ENCODE measurements at places on chromosomes 2 and 18. TPM values are rescaled to one million over a fixed set of nuclear protein-coding genes. Genes with fewer than 3 reads are reported as not detected.

Gene FBXO48
- total RNA-seq, result 1.1 TPM

Gene AGXT
- total RNA-seq, result not detected

Gene LYPD6B
- 2.2 TPM for total RNA-seq

Gene MOB4
- total RNA-seq, result 54.2 TPM

Gene GCG
- not detected for total RNA-seq

Gene USP34
- 91.7 TPM for total RNA-seq

Gene LOXHD1
- not detected for total RNA-seq

Gene CREB1
- 97.4 TPM for total RNA-seq

Gene RASGRP3
- total RNA-seq, result not detected

Gene CYBRD1
- 12.6 TPM for total RNA-seq

Gene CLEC4F
- total RNA-seq, result not detected

Gene CDH7
- total RNA-seq, result 1.5 TPM

Gene MEIS1
- 1.2 TPM for total RNA-seq

Gene TRPM8
- 0.54 TPM for total RNA-seq

Gene LYG1
- not detected for total RNA-seq

Gene NT5C1B
- total RNA-seq, result not detected

Gene MRPL30
- total RNA-seq, result 46.2 TPM

Gene ACOXL
- total RNA-seq, result 20.8 TPM

Gene PRKAG3
- total RNA-seq, result not detected

Gene STK17B
- total RNA-seq, result 10.5 TPM

Gene ITGB6
- total RNA-seq, result not detected

Gene HOXD8
- not detected for total RNA-seq

Gene RESP18
- not detected for total RNA-seq

Gene TMEM198
- total RNA-seq, result 11.0 TPM

Gene FAM161A
- 10.2 TPM for total RNA-seq

Gene SCYGR4
- total RNA-seq, result not detected

Data from H1 (cell line).